ENCODE measurements at places on chromosomes 3 and 15. TPM values are rescaled to one million over a fixed set of nuclear protein-coding genes. Genes with fewer than 3 reads are reported as not detected.

DNA sequence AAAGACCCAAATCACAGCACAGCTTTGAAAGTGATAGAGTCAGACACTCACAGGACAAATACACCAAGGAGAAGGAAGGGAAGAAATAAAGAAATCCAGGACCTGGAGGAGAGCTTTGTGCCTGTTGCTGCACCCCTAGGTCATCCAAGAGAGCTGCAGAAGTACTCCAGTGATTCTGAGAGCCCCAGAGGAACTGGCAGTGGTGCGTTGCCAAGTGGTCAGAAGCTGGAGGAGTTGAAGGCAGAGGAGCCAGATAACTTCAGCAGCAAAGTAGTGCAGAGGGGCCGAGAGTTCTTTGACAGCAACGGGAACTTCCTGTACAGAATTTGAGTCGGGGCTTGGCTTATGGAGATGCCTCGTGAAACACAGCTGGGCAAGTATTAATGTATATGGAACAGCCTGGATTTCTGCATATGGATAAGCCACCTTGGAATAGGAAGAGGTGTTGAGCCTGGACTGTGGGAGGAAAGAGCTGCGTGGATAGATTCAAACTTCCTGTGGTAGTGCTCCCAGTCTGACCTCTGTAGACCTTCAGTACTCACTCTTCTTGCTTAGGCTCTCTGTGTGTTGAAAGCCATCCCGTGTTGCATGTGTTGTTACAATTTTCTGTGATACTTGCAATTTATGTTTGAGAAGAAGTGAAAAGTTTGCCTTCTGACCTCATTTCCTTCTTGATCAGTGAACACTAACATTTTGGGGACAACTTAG is 6.1 kb downstream of the NGRN start:
- H3K27me3 ChIP-seq, result no peaks in the 10 kb centered on the region
- no peak for DNase-seq
- no peak overlapping the region for H3K27ac ChIP-seq

GP5 gene
- total RNA-seq, result 3.3 TPM

GRCh38 chr3:115074502-115074901 is 72.6 kb downstream of the ZBTB20 start:
- H3K4me3 ChIP-seq, result no peak overlapping the region
- no peaks in the 10 kb centered on the region for H3K27me3 ChIP-seq
- peaks cover 2% of the 10 kb centered on the region for H3K36me3 ChIP-seq
- H3K4me1 ChIP-seq, result no peaks in the 10 kb centered on the region

- no peak for DNase-seq
- no peaks in the 10 kb centered on the region for H3K36me3 ChIP-seq
- no peak overlapping the region for H3K4me3 ChIP-seq
These were observed 446.2 kb upstream of the NR2F2 start for GRCh38 chr15:95884276-95884675.

DNA sequence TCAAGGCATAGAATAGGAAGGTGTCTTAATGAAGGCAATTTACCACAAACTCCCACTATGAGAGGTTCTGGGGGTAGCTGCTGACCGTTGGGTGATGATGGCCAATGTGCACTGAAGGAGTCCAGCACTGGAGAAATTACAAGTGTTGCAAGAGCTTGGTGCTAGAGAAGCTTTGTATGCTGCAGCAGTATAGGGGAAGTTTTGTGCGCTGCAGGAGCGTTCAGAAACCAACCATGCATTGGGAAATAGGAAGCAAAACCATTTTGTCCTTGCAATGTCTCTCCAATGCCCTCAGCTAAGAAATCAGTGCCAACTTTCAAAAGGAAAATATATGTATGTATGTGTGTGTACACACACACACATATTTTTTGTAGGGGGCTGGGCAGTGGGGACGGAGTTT is 441.6 kb upstream of the NAALADL2 start:
- no peaks in the 10 kb centered on the region for H3K27me3 ChIP-seq
- H3K4me3 ChIP-seq, result no peak overlapping the region
- no peak overlapping the region for H3K27ac ChIP-seq
- no peak for DNase-seq

GRCh38 chr15:61153291-61153690 is 75.8 kb downstream of the RORA start:
- no peak overlapping the region for H3K4me3 ChIP-seq
- H3K36me3 ChIP-seq, result no peaks in the 10 kb centered on the region
- H3K27me3 ChIP-seq, result no peaks in the 10 kb centered on the region
- no peak overlapping the region for H3K27ac ChIP-seq
- no peak for DNase-seq
- H3K4me1 ChIP-seq, result no peaks in the 10 kb centered on the region

- H3K4me3 ChIP-seq, result no peak overlapping the region
- no peaks in the 10 kb centered on the region for H3K27me3 ChIP-seq
- no peaks in the 10 kb centered on the region for H3K36me3 ChIP-seq
- peaks cover 21% of the 10 kb centered on the region for H3K4me1 ChIP-seq
These were observed 136.8 kb upstream of the UMPS start for GRCh38 chr3:124593442-124593829.

Measured in liver (tissue), 10 donors.